ENCODE measurements at places on chromosomes 4 and X.

DNA sequence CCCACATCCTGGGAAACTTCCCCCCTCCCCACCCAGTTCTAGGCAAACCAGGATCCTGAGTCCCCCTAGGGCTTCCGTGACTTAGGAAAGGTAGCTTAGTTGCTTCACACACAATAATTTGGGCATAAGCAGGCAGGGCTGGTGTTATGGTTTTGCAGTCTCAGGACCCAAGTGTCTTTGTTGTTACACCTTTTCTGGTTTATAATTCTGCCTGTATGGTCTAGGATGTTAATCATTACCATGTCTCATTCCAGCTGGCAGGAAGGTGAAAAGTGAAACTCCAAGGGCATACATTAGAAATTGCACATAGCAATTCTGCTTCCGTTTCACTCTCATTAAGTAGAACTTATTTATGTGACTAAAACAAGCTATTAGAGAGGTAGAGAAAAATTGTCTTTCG is 16.8 kb downstream of the UGT8 start:
- no peak for DNase-seq

DNA sequence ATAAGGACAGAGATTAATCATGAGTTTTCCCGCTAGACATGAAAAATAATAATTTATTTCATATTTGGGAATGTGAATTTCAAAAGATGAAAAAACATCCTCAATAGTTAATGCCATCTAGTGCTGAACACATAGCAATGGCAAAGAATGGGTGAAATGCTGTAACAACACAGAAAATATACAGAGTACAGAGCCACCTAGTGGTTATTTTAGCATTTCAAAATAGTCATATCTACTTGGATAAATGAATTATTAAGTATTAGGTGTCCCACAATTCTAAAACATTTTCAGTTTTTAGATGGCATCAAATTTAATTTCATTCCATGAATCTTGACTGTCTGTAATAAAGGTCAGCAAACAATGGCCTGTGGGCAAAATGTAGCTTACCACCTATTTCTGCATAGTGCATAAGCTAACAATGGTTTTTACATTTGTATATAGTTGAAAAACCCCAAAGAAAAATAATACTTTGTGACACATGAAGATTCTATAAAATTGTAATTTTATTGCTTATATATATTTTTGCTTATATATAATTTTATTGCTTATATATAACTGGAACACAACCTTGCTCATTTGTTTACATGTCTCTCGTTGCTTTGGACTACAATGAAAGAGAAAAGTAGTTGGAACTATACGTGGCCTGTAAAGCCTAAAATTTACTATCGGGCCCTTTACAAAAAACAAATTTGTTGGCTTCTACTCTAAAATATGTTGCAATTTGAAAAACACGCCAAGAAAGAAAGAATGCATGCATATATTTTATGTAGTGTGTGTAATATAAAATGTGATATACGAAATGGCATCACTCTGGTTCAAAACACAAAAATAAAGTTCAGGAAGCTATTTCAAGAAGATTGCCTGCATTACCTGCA is 99.1 kb upstream of the FAM47C start:
- no peak for DNase-seq

DNA sequence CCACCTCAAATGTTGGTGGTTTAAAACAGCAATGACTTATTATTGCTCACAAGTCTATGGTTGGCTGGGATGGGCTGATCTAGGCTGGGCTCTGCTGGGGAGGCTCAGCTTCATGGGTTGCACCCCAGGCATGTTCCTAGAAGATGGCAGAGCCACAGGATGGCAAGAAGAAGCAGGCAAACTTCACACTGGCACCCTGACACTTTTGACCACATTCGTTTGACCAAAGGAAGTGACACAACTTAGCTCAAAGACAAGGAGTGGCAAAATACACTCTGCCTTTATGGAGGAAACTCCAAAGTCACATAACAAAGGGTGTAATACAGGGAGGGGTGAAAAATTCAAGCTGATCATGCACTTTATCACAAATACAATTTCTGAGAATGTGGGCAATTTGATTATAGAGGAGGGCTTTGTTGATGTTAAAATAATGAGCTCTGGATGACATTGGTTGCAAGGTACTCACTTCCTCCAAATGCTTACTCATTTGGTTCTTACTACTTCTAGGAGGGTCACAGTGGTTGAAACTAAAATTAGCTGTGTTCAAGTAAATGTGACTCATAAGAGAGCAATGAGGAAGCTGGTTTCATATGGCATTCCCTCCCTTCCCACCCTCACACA is 249.2 kb upstream of the RPS6KA3 start:
- DNase-seq, result peak; percentile 62

DNA sequence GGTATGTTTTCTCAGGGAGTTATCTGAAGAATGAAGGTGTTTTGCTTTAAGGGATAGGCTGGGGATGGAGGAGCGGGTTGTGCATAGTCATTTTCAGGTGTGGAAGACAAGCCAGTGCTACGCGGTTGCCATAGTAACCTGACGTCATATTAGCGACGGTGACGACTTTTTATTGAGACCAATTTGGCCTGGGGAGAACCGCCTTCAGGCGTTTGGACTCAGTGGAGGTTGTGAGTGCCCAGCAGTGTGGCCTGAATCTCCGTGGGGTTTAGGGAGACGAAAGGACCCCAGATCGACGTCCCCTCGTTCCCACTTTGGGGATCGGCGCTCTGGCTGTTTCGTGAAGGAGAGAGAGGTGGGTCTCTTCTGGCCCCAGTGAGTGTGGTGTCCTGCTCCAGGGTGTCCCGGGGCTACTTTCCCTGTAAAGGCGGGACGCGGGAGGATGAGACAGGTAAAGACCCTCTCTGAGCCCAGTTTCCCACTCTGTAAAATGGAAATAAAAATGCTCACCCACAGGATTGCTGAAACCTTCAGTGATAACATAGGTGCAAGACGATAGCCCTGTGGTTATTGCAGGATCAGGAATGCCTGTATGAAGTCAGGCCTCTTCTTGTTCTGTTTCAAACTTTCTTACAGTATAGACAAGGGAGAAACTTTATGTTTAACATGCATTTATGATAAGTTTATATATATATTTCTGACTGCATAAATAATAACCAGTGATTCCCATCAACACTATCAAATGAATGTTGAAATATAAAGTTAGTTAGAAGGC is 48.6 kb downstream of the GPRASP3 start:
- peak; percentile 39 for DNase-seq
